SW 1271 (cell line): ENCODE measurements at places on chromosomes 2 and 18.

DNA sequence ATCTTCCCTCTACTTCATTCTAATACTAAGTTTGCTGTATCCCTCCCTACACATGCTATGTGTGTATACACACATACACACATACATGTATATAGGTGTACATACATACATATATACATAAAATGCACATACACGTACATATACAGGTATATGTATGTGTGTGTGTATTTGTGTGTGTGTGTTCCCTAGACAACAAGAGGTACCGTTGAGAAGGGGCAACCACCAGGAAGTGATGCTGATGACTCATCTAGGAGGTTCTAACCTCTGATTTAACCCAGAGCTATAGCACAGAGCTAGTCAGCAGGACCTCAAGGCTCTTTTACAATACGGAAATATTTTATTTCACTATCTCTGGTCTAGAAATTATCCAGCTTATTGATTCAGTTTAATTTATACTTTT is 139.2 kb downstream of the LAMA3 start:
- peak; percentile 57 for DNase-seq

DNA sequence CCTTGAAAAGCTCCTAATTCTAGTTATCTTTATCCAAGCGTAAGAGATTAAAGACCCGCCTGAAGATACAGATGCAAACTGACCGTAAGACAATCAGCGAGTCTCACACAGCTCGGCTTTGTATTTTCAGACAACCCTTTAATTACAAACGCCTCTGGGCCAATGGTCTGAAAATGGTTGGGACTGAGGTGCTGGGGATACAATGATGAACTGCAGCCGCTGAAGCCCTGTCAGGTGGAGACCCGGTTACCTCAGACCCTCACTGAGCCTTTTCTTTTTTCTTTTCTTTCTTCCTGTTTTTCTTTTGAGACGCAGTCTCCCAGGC is 715 bp upstream of the CFAP36 start:
- DNase-seq, result peak; percentile 26

GRCh38 chr2:70716131-70716743 is 51.8 kb downstream of the ADD2 start:
- no peak for DNase-seq

- no peak for DNase-seq
Measured at GRCh38 chr2:237171396-237171795, 85.7 kb downstream of the COPS8 start.

DNA sequence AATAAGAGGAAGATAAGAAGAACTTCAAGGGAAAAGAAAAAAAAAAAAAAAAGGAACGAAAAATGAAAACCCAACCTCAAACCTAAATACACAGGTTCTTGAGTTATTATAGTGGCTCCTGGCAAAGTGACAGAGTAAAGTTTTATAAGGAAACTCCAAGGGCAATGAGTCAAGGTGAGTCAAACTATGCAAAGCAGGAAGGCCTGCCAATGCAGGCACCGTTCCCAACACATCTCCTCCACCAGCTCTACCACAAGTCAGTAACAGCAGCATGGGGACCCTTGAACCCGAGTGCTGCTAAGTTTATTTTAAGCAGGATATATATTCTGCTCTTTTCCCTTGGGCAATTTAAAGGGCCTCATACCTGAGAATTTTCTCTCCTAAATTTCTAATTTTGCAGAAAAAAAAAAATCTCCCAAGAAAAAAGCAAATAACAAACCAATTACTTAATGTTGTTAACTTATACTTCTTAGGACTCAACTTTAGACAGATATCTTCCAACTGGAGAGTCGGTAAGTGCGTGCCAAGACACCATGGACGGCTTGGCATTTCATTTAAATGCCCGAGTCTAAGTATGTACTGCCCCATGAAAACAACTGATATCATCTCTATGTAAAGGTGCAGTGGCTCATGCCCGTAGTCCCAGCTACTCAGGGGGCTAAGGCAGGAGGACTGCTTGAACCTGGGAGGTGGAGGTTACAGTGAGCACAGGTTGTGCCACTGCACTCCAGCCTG is 75.7 kb upstream of the TFCP2L1 start:
- DNase-seq, result peak; percentile 75

DNA sequence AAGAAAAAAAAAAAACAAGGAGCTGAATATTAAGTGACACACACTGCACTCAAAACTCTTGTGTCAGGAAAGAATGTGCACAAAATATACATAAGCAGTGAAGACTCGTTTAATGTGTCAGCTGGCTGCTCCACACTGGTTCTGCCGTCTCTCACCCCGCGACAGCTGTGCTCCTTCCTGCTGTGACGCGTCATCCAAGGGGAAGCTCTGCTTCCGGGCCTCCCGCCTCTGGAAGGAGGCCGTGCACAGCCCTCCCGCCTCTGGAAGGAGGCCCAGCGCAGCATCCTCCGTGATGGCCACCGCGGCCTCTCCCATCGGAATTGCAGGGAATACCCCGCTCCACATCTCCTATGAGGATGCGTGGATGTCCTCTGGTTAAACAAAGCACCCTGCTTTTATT is 151.0 kb downstream of the HDAC4 start:
- no peak for DNase-seq
